Immature natural killer cell (primary cell): ENCODE measurements at places on chromosomes 5 and 9. TPM values are rescaled to one million over a fixed set of nuclear protein-coding genes. Genes with fewer than 3 reads are reported as not detected.

Gene LRRC70
- 4.4 TPM for polyA plus RNA-seq

Gene TYRP1
- not detected for polyA plus RNA-seq

Gene LRRTM2
- polyA plus RNA-seq: not detected

GRCh38 chr5:169390265-169390664 lies 89.3 kb upstream of the SLIT3 start:
- no peaks in the 10 kb centered on the region for H3K36me3 ChIP-seq
- peaks cover 4% of the 10 kb centered on the region for H3K27me3 ChIP-seq
- no peak overlapping the region for H3K27ac ChIP-seq

DNA sequence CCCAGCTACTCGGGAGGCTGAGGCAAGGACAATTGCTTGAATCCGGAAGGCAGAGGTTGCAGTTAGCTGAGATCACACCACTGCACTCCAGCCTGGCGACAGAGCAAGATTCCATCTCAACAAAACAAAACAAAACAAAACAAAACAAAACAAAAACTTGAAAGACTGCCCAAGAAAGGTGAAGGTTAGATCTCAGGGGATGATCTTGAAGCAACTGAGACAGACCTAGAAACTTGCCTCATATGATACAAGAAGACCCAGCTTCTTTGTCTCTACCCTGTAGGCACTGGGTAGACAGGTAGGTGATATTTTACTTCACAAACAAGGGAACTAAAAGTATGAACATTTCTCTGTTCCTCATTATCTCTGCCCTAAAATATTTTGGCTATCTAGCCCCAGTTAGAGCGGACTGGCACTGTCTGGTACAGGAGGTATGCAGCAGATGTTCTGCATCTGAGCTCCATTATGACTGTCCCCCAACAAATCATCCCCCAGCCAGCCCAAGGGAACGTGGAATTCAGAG lies 26.3 kb upstream of the SHOC1 start:
- H3K36me3 ChIP-seq: no peaks in the 10 kb centered on the region
- no peak for DNase-seq
- peaks cover 16% of the 10 kb centered on the region for H3K27me3 ChIP-seq
- no peaks in the 10 kb centered on the region for H3K4me1 ChIP-seq

DNA sequence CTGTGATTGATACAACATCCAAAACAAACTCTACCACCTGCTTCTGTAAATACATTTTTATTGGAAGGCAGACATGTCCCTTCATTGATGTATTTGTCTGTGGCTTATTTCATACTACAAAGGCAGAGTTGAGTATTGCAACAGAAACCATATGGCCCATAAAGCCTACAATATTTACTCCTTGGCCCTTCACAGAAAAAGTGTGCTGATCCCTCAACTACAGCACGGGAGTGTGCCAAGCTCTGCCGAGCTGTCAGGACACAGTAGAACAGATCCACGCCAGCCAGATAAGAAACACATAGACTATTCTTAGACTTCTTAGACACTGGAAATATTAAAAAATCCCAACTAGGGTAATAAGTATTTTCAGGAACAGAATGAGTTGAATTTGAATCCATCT lies 13.2 kb downstream of the TICAM2 start:
- no peak overlapping the region for H3K4me3 ChIP-seq
- H3K27me3 ChIP-seq: no peaks in the 10 kb centered on the region
- no peaks in the 10 kb centered on the region for H3K36me3 ChIP-seq
- no peaks in the 10 kb centered on the region for H3K4me1 ChIP-seq
- H3K27ac ChIP-seq: no peak overlapping the region
